ENCODE measurements at places on chromosomes 1 and 21.

DNA sequence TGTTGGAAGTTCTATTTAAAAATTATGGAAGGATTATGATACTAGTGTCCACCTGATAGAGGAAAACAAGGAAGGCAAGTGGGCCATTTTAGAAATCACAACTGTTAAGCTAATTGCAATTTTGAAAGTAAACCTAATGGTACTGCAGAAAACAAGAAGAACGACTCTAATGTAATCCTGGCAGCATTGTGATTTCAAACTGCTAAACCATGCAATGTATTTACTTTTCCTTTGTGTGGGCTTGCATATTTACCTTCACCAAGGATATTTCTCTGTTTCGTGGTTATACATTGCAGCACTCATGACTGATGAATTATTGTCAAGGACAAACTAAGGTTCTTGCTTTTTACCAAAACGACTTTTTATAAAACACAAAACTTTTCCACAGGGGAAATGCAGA lies 88.1 kb downstream of the TM2D1 start:
- DNase-seq = no peak

- no peak for DNase-seq
These were observed 29.4 kb upstream of the TMPRSS2 start for GRCh38 chr21:41537356-41537755.

- no peak for DNase-seq
These were observed 122.4 kb downstream of the SIPA1L2 start for GRCh38 chr1:232507571-232507970.

GRCh38 chr1:157519451-157519850 lies 32.9 kb downstream of the FCRL5 start:
- no peak for DNase-seq

DNA sequence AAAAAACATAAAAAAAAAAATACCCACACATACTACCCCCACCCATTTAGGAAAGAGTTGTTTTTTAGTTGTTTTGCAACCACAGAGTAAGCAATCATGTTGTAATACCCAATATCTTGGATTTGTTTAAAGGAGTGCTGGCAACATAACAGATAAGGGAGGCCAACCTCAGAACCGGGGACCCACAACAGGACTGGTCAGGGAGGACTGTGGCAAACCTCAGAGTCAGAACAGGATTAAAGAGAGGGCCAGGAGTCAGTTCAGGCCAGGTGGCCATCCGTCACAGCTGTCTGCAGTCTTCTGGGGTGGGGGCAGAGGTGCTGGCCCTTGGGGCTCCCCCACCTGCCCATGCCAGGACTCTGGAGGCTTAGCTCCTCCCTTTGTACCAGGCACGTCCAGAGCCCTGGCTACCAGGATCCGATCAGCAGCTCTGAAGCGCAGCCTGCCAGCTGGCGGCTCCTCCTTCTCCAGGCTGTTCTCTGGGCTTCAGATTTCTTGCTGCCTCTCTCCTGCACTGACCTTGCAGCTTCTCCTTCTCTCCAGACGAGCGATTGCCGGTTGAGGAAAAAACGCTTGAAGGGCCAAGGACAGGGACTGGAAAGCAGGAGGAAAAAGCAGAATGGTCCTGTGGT lies 7.9 kb downstream of the H6PD start:
- DNase-seq = no peak

Data from progenitor cell of endocrine pancreas (in vitro differentiated cells).